ENCODE measurements at places on chromosomes 12 and 14.
A peak's percentile ranks its signal among the peaks of the same experiment; 100 is the strongest.

GRCh38 chr12:100199347-100200149, 1.1 kb upstream of the ACTR6 start:
- peak; percentile 78 for DNase-seq

GRCh38 chr12:114166362-114166761, 200.2 kb upstream of the RBM19 start:
- DNase-seq, result no peak

DNA sequence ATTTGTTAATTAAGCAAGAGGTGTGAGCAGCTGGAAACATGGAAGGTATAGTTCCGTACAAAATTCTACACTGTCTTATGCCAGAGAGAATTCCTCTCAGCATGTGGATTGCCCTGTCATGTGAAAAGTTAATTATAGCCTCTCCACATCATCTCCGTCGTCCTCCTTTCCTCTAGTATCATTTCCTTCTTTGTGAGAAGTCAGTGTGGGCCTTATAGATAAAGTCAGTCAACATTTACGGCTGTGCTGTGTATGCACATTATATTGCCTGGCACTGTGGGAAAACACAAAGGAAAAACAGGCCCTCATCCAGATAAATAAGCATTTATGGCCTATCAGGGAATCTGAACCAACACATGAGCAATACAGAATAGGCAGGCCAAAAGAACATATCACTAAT, 236.6 kb downstream of the SEC23A start:
- no peak for DNase-seq

GRCh38 chr14:61296719-61297502, 15.8 kb upstream of the TMEM30B start:
- DNase-seq, result no peak

- no peak for DNase-seq
These were observed 36.8 kb downstream of the YARS2 start for GRCh38 chr12:32718926-32719325.

DNA sequence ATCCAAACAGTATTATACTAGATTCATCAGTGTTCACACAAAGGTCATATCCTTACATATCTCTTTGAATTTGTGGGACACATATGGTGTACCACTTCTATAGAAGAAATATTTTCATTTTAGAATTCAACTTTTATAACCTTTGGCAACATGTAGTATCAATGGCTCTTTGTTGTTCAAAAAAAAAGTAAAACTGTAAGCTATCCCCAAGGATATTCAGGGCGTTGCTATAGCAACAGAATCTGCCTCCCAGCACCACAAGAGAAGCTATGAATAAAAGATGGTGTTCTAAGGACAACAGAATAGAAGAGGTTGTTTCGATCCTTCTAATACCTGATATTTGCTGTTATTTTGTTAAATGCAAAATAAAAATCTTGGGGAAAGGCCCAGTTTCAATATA, 139.3 kb downstream of the BRMS1L start:
- no peak for DNase-seq

DNA sequence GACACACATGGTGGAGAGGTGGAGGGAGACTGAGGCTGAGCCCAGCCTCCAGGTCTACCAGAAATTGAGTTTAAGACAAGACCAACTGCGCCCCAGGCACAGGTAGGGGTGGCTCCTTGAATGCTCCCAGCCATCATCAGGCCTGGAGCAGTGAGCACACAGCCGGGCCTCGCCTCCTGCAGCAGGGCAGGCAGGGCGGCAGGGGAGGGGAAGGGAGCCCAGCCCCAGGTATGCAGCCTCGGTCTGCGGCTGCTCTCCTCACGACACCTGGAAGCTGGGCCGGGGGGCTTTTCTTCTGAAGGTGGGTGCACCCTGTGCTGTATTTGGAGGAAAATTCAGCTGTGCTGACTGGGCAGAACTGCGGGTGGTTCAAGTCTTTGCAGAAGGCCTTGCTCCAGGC, 29.5 kb upstream of the TDRD9 start:
- DNase-seq, result no peak

- no peak for DNase-seq
These were observed 410.7 kb upstream of the RGS6 start for GRCh38 chr14:71521238-71522135.

GRCh38 chr14:26199096-26199495, 398.7 kb downstream of the NOVA1 start:
- DNase-seq, result no peak

GRCh38 chr12:63323942-63324341, 172.9 kb upstream of the AVPR1A start:
- no peak for DNase-seq

DNA sequence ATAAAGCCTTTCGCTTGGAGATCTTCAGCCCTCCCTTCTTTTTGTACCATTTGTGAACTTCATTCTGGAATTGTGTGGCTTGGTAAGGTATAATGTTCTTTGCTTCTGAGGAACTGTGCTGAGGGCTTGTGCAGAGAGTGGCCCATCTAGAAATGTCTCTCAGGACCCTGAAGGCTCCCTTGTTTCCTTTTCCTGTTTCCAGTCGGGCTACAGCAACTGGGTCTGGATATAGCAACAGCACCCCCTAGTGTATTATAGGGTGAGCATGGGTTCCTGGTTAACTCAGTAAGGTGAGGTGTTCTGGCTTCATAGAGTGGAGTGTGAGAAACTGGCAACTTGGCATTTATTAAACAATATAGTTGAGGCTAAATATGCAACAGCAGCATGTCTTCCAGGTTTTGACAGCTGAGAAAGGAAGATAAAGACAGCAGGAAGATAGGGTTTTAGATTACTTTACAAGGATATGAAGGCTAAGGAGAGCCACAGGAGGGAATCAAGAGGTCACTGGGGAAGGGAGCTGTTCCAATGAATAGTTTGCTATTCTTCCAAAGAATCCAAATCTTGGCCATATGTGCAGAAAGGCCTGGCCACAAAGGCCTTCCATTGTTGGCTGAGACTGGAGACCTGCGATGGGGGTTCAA, 49.1 kb upstream of the RNU6-8 start:
- DNase-seq, result peak; percentile 28

DNA sequence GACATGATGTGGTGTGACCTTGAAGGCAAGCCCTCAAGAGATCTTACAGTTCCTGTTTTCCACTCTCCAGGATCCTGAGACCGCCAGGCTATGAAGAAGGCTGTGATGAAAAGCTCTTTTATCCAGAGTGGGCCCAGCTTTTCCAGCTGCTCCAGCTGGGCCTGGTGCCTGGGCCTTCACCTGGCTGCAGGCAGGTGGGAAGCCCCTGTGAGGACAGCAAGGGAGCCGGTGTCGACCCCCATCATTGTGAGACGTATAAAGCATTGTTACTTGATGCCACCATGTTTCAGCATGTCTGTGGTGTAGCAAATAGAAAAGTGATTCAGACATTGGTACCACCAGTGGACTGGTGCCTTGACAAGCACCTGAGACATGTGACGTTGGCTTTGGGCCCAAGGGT, 190.2 kb downstream of the KIF26A start:
- DNase-seq, result no peak

DNA sequence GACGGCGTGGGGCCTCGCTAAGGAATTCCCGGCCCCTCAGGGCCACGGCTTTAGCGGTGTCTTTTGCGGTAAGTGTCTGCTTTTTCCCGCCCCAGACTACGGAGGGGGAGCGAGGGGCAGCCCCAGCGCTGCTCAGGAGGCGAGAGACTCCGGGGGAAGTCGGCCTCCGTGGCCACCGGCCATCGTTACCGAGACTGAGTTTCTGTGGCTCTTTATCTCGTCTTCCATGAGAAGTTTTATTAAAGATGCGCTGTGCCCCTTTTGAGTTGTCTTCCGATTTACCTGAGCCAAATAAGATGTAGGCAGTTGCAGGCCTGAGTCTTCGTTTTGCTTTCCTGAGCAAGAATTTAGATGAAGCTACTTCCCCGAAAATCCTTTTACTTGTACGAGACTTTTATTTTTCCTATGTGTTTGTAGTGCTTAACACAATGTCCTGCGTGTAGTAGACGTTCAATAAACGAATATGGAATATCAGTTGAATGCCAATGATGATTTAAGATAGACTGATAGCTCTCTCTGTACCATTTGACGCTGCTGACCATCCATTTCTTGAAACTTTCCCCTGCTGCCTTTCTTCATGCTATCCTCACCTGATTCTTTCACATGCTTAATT, 462 bp downstream of the SRP54 start:
- DNase-seq, result no peak

GRCh38 chr12:81779216-81779615, 20.1 kb upstream of the PPFIA2 start:
- DNase-seq, result no peak

GRCh38 chr14:76537906-76538647, 162.1 kb downstream of the ESRRB start:
- DNase-seq, result no peak

- no peak for DNase-seq
These were observed at the start of gene DYRK4 for GRCh38 chr12:4562034-4562657. DYRK4 (plus strand) TSS chr12:4562208; CDS start chr12:4562246, 38 bp downstream.

GRCh38 chr14:56514663-56515371, 64.8 kb upstream of the TMEM260 start:
- no peak for DNase-seq

- no peak for DNase-seq
These were observed 1322.5 kb downstream of the FSCB start for GRCh38 chr14:43184540-43184939.

- DNase-seq, result no peak
These were observed 15.0 kb downstream of the KCTD10 start for GRCh38 chr12:109461846-109462756.

DNA sequence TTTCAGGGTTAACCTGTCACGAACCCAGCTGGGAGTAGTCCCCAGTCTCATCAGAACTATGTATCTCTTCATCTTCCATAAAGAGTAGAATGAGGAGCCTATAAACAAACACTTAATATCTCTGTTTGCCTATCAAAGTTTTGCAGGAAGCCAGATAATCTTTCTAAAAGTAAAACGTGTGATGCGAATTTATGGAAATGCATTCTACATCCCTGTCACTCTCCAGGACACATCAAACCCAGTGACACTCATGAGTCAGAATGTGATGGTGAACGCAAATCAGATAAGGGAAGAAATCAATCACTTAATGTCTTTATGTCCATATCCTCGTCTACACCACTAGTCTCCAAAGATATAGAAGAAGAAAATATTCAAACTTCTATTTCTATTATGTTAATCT, 37.4 kb downstream of the RERG start:
- DNase-seq, result no peak

- no peak for DNase-seq
These were observed 752.2 kb downstream of the FSCB start for GRCh38 chr14:43754838-43755237.

- no peak for DNase-seq
These were observed 134.0 kb downstream of the SLC38A1 start for GRCh38 chr12:46134852-46135251.

DNA sequence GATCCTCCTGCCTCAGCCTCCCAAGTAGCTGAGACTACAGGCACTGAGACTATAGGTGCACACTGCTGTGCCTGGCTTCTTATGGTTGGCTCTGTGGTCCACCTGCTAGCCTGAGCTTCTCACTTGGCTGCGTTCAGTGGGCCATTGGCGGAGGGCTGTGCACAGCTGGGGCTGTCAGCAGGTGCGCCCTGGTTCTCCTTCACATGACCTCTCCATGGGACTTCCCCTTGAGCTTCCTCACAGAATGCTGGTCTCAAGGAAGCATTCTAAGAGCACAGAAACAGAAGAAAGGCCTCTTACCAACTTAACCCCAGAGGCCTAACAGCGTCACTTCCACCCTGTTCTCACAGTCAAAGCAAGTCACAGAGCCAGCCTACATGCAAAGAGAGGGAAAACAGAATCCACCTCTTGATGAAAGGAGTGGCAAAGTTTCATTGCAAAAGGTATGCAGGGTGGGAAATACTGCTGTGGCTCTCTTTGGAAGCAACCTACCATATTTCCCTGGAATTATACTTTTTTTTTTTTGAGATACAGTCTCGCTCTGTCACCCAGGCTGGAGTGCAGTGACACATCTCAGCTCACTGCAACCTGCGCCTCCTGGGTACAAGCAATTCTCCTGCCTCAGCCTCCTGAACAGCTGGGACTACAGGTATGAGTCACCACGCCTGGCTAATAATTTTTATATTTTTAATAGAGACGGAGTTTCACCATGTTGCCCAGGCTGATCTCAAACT, 9.3 kb downstream of the RILPL2 start:
- DNase-seq, result no peak
